ENCODE measurements at places on chromosomes 16 and 17.

DNA sequence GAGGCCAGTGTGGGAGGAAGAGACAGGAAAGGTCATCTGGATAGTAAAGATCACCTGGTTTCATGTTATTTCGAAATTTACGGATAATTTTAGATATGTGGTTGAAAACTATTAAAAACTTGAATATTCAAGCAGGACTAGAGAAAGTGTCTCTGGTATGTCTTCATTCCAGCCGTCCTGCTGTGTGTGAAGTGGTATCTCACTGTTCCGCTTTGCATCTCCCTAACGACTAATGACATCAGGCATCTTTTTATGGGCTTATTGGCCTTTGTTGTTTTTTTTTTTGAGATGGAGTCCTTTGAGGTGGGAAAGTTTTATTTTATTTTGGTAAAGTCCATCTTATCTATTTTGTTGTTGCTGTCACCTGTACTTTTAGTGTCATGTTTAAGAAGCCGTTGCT, 214.4 kb upstream of the CHMP6 start:
- no peak for DNase-seq

DNA sequence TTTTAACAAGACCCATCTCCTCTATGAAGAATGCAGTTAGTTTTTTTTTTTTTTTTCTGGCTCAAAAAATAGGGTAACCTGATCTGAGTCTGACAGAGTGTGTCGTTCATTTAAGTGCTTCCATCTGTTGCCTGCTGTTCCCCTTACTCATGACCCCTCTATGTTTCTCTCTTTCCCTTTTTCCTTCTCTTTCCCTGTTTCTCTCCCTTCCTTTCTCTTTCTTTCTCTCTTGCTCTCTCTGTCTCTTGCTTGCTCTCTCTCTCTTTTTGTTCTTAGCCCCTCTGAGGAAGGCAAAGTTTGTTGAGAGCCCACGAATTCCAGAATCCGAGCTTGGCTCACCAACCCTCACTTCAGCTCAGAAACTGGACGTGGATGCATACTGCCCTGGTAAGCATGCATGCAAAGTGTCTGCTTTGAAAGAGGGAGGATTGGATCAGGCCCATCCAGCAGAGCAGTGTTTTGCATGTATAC, 185.0 kb downstream of the TANC2 start:
- no peak for DNase-seq

DNA sequence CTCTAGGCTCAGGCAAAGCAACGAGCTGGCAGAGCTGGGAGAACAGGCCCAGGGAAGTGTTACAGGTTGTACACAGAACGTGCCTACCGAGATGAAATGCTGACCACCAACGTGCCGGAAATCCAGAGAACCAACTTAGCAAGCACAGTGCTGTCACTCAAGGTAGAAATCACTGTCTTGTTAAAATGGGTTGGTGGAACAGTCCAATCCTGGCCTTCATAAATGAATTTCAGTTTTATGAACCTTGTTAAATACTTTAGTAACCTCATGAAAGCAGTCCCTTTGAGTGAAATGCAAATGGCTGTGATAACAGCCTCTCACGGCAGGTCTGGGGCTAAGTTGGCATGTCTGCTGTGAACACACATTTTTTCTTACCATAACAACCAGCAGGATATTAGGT, 29.0 kb downstream of the ETV4 start:
- no peak for DNase-seq

DNA sequence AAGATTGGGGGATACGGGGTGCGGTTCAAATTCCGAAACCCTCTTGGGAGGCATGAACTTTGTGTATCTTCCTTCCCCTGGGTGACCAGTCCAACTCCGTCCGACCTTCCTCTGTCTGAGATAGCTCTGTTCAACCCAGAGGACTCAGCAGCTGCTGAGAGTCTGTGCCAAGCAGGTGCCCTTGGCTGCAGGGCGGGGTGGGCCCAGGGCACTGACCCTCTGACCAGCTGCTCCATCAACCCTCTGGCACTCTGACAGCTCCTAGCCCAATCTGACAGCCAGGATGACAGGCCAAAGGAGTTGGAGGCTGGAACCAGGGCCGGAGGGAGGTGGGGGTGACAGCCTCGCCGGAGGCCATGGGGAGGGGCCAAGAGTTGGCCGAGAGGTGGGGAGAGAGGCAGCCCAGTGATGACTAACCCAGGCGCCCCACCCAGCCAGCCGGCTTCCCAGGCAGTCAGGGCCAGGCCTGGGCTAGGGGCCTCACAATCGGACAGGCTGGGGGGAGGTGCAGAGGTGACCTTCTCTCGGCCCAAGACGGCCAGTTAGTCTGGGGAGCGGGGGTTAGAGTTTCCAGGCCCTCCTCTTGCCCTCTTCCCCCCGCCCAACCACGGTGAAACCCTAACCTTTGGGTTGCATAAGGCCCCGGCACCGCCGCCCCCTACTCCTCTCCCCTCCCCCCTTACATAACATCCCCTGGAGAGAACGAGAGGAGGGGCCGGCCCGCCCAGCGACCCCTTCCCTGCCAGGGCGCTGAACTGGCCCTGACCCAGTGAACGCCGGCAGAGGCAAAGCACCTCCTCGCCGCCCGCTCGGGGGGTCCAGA, 5.0 kb upstream of the TLCD2 start:
- no peak for DNase-seq

Measured in activated CD4-positive, CD25-positive, alpha-beta regulatory T cell treated with anti-CD3 and anti-CD28 coated beads, Interleukin-2, amount 50 U/mL, for 16 hours (primary cell).